Heart left ventricle (tissue), 16 donors: ENCODE measurements at places on chromosomes 5 and 9. TPM values are rescaled to one million over a fixed set of nuclear protein-coding genes. Genes with fewer than 3 reads are reported as not detected.
A peak's percentile ranks its signal among the peaks of the same experiment; 100 is the strongest.

Gene ZNF354C
- 5.3 TPM for total RNA-seq

Gene PHYHD1
- 27.3 TPM for total RNA-seq

Gene HAPLN1
- 0.16 TPM for total RNA-seq

Gene LAMC3
- total RNA-seq, result 0.52 TPM

Gene LMX1B
- 0.39 TPM for total RNA-seq

Gene CAMLG
- 18.8 TPM for total RNA-seq

GRCh38 chr5:79697222-79698170 lies 7.9 kb downstream of the CMYA5 start:
- peak; percentile 72 for DNase-seq

DNA sequence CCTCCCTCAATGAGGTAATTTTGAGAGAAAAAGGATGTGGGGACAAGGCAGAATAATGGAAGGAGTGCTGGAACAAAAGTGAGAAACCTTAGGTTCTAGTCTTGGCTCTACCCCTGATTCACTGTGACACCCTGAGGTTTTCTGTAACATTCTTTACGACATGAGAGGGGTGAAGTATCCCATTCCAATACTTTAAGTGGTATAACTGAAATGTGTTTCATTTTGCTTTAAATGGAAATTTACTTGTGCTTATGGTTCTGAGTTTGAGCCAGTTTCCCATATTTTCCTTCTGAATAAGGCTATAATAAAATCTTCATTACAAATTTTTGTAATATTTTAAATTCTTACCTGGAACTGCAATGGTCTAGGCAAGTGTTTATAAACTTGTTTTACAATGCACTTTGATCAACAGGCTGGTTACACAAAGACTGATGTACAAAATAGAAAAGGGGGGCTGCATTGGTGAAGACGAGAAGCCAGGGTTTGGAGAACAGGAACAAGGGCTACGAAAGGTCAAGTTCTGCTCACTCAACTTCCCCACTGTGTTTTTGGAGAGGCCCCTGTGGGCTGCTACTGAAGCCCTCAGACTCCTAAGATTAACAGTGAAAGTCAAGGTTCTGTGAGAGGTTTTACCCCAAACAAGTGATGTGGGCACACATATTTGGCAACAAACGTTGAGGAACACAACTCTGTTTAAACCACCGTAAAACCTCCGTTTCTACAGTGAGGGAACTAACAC lies 171.9 kb upstream of the ELL2 start:
- no peak for DNase-seq

- no peak for DNase-seq
Observed at GRCh38 chr5:58503390-58504046, 12.3 kb downstream of the GAPT start.

- DNase-seq, result no peak
Observed at GRCh38 chr5:1640421-1640881, 116.7 kb upstream of the LPCAT1 start.

GRCh38 chr9:132597073-132597775 lies 14.8 kb downstream of the BARHL1 start:
- DNase-seq, result peak; percentile 78

GRCh38 chr5:146620669-146621051 lies 104.7 kb upstream of the GPR151 start:
- DNase-seq, result no peak

- peak; percentile 57 for DNase-seq
Observed at GRCh38 chr5:34042321-34042720, 692 bp downstream of the C1QTNF3 start.

- no peak for DNase-seq
Observed at GRCh38 chr5:88876714-88877113, 6.3 kb downstream of the MEF2C start.

DNA sequence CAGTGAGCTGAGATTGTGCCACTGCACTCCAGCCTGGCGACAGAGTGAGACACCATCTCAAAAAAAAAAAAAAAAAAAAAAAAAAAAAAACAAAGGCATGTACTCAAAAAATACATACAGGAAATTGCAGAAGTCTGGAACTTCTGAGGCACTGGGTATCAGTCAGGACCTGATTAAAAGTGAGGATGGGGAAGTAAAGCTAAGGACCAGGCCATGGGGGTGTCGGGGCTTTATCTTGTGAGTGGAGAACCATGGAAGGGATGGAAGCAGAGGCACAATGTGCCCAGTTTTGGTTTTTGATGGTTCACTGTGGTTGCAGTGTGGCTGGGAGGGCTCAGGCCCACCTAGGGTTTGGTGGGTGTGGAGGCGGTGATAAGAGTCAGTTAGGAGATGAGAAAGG lies 212.7 kb upstream of the PIK3R1 start:
- DNase-seq, result no peak

GRCh38 chr9:68609901-68610415 lies 69.3 kb upstream of the TMEM252 start:
- no peak for DNase-seq

DNA sequence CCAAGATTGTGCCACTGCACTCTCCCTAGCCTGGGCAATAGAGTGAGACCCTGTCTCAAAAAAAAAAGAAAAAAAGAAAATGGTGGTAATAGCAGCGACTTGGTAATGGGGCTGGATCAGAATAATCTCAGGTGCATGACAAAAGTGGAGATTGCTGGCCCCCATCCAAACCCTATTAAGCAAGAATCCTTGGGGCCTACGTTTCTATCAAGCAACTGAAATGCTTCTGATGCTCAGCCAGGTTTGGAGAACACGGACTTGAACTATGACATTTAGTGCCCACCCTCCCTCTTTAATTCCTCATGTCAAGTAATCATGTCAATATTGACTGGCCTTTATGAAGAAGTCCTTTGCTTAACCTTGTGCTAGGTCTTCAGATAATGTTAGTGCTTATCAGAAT lies 6.6 kb downstream of the C5orf52 start:
- no peak for DNase-seq
